ENCODE measurements at places on chromosomes 13 and 19.

DNA sequence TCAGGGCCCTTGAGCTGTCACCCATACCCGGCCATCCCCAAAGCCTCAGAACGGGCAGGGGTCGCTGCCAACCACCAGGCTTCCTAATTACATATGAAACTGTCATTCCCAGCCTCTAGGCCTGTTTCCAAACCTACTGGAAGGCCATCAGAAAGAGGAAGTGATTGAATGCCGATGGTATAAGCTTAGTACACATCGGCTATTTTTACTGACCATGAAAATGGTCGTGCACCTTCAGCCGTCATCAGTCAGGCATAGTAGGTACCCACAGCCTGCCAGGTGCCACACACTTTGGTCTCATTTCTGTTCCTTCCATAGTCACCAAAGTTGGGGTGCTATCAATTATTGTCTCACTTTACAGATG lies 10.2 kb downstream of the KRI1 start:
- no peak for DNase-seq

- DNase-seq = no peak
These were observed 13.4 kb upstream of the TUBGCP3 start for GRCh38 chr13:112601371-112601770.

DNA sequence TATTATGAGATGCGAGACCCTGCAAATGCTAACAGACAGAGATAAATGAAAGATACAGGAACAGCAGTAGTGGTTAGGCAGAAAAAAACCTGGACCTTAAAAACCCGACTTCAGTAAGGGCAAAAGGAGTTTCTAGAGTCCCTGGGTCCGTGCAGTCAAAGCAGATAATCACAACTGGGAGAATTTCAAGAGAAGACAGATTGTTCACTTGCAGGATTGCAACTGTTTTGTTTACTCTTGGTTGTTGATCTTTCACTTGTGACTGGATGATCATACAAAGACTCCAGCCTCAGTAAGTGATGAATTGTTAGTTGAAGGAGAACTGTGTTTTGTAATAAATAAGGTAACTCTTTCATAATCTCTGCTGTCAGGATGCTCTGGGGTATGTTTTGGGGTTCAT lies 135.1 kb downstream of the GPC6 start:
- DNase-seq = no peak

GRCh38 chr19:40592170-40592569 lies 9.0 kb upstream of the LTBP4 start:
- no peak for DNase-seq

DNA sequence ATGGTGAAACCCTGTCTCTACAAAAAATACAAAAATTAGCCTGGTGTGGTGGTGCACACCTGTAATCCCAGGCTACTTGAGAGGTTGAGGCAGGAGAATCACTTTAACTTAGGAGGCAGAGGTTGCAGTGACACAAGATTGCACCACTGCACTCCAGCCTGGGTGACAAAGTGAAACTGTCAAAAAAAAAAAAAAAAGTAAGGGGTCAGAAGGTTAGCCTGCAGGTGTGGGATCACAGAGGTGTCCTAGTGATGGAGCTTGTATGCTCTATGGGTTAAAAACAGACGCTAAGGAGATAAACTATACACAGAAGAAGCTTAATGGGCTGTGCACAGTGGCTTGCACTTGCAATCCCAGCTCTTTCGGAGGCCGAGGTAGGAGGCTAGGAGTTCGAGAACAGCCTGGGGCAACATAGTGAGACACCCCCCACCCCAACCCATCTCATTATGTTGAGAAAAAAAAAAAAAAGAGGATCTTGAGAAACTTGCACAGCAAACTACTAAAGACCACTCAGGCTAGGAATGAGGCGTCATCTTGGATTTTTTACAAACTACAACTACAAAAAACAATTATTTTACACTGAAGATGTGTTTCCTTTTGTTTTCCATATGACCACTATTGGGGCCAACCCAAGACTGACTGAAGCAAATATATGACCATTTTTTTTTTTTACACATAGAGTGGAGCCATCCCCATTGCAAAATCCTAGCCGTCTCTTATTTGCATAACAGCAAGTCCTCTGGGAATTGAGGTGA lies 7.9 kb downstream of the FOSB start:
- no peak for DNase-seq

DNA sequence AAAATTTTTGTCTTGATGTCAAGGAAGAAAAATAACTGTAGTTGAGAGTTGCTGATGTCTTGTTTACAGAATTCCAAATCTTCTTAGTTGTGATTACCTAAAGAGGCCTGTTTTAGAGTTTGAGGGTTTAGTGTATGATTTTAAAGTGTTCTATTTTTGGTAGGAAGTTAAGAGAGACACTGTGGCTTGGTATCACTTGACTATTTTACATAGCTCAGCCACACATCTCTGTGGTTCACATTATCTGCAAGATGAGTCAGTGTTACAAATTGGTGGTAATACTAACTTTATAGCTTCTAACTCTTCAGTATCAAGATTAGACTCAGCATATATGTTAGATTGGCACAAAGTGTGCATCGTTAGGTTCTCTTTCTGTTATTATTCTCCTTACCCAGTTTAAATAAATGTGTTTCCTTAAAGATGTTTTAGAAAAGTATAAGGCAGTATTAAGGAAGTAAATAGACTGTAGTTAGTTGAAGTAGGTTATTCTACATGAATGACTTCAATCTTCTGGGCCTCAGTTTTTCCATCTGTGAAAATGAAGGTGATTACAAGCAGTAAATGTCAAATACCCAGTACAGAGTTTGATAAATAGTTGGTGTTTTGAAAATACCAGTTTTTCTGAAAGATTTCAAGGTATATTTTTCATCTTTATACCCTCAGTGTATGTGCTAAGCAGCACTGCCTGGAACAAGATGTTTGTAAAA lies 33.4 kb downstream of the COG6 start:
- DNase-seq = no peak

- no peak for DNase-seq
These were observed 326.6 kb downstream of the NDFIP2 start for GRCh38 chr13:79807554-79807953.

- peak; percentile 31 for DNase-seq
These were observed 871 bp upstream of the ZNF583 start for GRCh38 chr19:56403261-56403660.

- no peak for DNase-seq
These were observed 3.5 kb upstream of the TBC1D4 start for GRCh38 chr13:75485286-75486062.

DNA sequence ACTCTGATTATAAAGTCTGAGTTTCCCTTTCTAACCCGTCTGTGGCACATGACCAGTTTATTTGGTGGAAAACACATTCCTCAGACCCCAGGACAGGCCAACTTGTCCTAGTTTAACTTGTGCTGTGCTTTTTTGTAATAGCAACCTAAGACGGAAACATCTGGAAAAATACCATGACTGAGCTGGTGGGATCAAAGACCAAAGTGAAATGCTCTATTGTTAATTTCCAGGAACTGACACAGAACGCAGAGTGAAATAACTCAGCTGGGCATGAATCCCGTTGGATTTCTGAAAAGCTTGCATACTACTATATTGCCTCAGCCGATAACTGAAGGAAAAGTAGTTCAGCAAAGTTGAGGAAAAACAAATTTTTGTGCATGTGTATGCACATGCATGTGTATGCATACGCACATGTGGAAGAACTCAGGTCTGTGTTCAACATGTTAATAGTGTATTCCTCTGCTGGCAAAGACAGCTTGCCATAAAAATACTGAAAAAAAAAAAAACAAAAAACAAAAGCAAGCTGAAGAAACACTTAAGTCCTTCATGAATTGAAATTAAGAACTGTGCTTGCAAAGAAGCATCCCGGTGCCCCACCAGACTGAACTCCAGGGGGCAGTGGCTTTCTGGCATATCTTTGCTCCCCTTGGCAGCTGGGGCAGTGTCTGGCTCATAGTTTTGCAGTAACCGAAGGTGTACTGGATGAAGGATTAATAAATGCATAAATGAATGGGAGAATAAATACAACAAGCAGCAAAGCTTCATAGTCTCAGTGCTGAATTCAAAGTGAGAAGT lies 187.8 kb downstream of the LHFPL6 start:
- DNase-seq = no peak

- DNase-seq = no peak
These were observed 211.1 kb downstream of the TEX29 start for GRCh38 chr13:111531505-111531904.

DNA sequence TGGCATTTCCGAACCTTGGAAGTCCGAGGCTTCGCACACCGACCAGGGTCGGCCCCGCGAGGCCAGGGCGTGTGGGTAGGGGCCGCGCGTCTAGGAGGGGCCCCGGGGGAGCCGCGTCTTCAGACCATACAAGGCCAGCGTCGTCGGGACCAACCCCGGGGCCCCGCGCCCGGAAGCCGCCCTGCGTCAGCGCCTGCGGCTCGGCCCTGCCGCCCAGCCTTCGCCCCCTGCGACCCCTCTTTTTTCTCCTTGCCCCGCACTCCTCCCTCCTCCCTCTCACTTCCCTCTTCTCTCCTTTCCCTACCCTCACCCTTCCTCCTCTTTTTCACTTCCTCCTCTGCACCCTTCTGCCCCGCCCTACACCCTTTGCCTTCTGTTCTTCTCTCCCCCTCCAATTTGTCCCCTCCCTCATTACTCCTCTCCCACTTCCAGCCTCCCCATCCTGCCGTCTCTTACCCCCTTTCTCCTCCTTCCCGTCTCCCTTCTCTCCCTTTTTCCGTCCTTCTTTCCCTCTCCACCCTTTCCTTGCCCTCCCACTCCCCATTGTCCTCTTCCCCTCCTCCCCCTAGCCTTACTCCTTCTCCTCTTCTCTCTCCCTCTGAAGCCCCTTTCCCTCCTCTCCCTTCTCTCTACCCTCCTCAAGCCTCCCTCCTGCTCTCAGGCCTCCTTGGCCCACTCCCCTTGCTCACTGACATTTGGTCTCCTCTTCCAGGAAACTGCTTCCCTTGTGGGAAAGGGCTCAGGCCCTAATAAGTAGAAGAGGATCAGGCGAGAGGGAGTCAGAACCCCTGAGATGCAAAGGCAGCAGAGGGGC lies 2.2 kb upstream of the PLEKHG2 start:
- peak; percentile 60 for DNase-seq

DNA sequence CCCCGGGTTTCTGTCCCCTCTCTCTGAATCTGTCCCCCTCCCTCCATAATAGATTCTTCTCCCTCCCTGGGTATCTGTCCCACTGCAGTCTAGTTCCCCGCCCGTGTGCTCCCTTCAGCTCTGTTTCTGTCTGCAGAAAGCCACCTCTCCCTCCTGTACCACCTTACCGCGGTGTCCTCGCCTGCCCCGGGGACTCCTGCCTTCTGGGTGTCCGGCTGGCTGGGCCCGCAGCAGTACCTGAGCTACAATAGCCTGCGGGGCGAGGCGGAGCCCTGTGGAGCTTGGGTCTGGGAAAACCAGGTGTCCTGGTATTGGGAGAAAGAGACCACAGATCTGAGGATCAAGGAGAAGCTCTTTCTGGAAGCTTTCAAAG lies 1.3 kb downstream of the FCGRT start:
- no peak for DNase-seq

GRCh38 chr19:19550485-19550929 lies 12.4 kb downstream of the CILP2 start:
- no peak for DNase-seq

GRCh38 chr13:63396746-63397145 lies 1981.1 kb upstream of the PCDH20 start:
- no peak for DNase-seq

DNA sequence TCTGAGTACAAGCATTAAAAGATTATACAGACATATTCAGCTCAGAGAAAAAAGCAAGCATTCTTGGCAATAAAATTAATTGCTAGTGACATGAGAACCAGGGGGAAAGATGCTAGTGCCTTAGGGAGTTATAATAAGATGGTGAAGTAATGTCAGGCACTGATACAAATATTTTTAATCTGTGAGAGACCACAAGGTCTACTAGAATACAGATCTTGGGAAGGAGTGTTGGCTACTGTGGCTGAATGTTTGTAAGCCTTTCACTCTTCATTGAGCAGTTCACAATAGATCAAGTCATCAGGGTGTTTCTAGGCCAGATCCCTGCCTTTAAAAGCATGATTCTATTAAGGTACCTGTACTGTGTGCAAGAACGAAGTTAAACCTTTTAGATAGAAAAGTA lies 16.4 kb downstream of the FREM2 start:
- DNase-seq = no peak

DNA sequence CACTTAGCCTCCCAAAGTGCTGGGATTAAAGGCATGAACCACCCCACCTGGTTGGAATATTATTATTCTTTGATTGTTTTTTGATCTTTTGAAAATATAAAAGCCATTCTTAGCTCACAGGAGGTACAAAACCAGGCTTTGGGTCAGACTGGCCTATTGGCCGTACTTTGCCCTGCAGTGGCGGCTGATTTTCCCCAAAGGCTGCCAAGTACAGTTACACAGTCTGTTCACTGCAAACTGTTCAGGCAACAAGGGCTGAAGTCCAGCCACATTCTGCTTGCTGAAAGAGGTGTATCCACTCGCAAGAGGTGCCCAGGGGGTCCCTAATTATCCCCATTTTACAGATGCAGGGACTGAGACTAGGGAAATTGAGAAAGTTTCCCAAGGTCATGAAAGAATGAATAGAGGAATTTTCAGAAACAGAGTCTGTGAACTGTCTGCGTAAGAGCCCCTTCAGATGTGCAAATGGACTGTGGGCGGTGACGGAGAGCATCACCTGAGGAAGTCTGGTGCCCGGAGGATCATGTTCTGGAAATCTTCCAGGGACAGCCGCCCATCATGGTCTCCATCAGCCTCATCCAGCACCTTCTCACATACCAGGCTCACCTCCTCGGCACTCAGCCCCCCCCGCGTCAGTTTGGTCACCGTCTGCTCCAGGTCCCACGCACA lies 9.0 kb downstream of the CIB3 start:
- no peak for DNase-seq

DNA sequence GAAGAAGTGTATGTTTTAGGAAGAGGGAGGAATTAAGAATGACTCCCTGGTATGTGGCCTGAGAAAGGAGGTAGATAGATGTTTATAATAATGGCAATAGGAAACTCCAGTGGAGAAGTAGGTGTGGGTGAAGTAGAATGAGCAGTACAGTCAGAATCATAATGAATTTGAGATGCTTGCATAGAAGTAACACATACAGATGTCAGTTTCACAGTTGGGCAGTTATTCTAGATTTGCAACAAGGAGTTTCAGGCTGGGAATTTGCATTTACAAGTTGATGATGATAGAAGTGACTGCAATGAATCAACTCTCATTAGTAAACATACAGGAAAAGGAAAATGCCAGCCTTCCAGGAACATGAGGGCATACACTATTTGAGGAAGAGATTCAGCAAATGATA lies 149.0 kb downstream of the SLITRK1 start:
- DNase-seq = no peak

DNA sequence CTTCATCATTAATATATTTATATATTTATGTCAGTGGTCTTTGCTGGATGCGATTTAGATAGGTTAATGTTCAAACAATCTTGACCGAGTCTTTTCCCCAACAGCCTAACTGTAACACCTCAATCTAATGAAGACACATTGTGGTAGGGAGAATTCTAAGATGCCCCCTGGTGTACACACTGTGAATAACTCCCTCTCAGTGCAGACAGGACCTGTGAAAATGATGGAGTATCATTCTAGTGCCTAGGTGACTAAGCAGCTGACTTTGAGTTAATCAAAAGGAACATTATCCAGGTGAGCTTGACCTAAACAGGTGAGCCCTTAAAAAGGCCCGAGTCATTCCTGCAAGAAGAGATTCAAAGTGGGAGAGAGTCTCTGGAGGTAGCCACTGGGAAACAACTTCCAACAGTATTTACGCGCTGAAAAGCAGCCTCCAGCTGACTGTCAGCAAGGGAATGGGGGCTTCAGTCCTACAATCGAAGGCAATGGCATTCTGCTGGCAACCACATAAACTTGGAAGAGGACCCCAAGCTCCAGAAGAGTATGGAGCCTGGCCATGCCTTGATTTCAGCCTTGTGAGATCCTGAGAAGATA lies 28.0 kb upstream of the KBTBD7 start:
- DNase-seq = peak; percentile 50

- DNase-seq = no peak
These were observed 75.8 kb downstream of the TBC1D4 start for GRCh38 chr13:75405976-75406703.

All from activated naive CD4-positive, alpha-beta T cell treated with anti-CD3 and anti-CD28 coated beads, Interleukin-2, amount 50 U/mL, for 16 hours (primary cell).